ENCODE measurements at places on chromosomes 7 and 10. TPM values are rescaled to one million over a fixed set of nuclear protein-coding genes. Genes with fewer than 3 reads are reported as not detected.

DNA sequence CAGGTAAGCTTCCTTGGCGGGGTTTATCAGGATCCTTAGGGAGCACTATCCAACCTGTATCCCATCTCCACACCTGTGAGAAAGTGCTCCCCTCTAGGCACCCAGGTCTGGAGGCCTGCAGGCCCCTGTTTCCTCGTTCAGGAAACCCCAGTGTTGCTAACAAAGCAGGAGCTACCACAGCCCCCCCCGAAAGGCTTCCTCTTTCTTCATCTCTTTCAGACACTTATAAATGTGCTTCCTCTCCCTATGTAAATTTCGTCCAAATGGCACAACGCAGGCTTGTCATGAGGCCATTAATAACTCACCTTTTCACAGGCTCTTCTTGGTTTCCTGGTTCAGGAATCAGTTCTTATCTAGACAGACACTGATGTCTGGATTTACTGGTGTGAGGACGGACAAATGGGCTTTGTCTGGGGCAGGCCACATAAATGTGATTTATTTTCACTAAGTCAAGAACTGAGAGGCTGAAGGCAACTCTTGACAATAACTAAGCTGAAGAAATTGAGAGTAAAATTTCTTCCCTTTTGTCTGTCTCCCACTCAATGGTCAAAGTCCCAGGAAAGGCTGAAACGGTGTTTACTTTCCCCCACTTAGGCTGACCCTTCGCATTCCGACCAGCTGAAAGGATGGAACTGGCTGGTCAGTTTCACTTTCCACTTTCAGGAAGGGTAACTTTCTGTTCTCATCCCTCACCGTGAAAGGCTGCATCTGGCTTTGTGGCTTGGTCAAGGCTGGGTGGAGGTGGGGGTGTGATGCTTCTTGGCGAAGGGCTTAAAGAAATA is 46.8 kb downstream of the PIK3AP1 start:
- no peak for DNase-seq

Gene CDHR1
- 0.16 TPM for total RNA-seq

GRCh38 chr7:37786741-37787569 is 61.4 kb upstream of the NME8 start:
- DNase-seq, result no peak

DNA sequence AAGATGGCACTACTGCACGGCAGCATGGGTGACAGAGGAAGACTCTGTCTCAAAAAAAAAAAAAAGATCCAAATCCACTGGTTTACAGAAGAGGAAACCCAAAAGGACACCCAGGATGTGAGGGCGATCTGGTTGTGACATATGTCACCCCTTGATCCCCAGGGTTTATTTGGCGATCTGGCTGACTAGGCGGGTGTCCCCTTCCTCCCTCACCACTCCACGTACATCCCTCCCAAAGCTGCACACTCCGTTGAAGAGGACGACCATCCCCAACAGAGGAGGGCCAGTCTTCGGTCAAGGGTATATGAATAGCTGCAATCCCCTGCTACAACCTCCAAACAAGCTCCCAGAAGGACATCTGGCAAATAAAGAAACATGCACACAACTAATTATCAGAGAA is 111.6 kb downstream of the HTR5A start:
- DNase-seq, result no peak

- DNase-seq, result no peak
Observed at GRCh38 chr7:43653891-43654504, 71.1 kb downstream of the STK17A start.

Gene EN2
- 0.12 TPM for total RNA-seq

GRCh38 chr10:6018422-6018821 is 41.1 kb upstream of the IL15RA start:
- DNase-seq, result no peak

Gene STEAP4
- 318 TPM for total RNA-seq

- no peak for DNase-seq
Observed at GRCh38 chr7:112395411-112395810, 54.8 kb upstream of the IFRD1 start.

- DNase-seq, result no peak
Observed at GRCh38 chr10:85635650-85636049, 730.9 kb downstream of the GRID1 start.

DNA sequence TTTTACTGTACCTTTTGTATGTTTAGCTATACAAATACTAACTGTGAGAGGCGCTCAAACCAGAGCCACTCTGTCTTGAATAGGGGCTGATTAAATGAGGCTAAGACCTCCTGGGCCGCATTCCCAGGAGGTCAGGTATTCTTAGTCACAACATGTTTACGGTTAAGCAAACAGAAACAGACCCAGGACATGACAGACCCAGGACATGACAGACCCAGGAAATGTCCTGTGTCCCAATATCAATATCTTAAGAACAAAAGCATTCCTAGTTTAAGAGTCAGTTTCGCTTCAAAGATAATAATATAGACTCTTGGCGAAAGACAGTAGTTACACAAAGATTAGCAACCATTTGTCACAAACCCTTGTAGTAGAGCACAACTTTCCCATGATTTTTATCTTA is 304.5 kb downstream of the CCSER2 start:
- no peak for DNase-seq

Gene POU6F2
- total RNA-seq, result not detected

GRCh38 chr7:55509322-55509721 is 63.0 kb downstream of the VOPP1 start:
- DNase-seq, result no peak

Gene PTF1A
- not detected for total RNA-seq

Gene HK1
- total RNA-seq, result 38.0 TPM

Gene SYT15
- total RNA-seq, result 2.5 TPM

DNA sequence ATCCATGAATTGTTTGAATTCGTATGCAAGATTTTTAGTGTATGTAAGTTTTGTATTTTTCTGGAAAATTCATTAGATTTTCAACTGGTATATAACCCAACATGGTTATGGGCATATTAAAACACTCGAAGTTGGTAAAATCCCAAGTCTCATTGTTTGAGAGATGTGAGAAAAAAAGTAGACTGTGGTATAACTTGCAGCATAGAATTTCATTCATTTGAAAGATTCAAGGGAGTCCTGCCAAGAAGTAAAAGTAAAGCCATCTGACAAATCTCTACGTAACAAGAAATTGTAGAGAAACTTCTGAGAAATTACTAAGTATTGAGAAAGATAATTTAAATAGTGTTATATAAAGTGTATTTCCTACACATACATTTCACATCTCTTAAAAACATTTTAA is 40.2 kb downstream of the SEMA3E start:
- no peak for DNase-seq

Gene PFKFB3
- 429 TPM for total RNA-seq

Gene VDAC2
- total RNA-seq, result 111 TPM

- no peak for DNase-seq
Observed at GRCh38 chr10:118564652-118565051, 30.8 kb downstream of the PRLHR start.

DNA sequence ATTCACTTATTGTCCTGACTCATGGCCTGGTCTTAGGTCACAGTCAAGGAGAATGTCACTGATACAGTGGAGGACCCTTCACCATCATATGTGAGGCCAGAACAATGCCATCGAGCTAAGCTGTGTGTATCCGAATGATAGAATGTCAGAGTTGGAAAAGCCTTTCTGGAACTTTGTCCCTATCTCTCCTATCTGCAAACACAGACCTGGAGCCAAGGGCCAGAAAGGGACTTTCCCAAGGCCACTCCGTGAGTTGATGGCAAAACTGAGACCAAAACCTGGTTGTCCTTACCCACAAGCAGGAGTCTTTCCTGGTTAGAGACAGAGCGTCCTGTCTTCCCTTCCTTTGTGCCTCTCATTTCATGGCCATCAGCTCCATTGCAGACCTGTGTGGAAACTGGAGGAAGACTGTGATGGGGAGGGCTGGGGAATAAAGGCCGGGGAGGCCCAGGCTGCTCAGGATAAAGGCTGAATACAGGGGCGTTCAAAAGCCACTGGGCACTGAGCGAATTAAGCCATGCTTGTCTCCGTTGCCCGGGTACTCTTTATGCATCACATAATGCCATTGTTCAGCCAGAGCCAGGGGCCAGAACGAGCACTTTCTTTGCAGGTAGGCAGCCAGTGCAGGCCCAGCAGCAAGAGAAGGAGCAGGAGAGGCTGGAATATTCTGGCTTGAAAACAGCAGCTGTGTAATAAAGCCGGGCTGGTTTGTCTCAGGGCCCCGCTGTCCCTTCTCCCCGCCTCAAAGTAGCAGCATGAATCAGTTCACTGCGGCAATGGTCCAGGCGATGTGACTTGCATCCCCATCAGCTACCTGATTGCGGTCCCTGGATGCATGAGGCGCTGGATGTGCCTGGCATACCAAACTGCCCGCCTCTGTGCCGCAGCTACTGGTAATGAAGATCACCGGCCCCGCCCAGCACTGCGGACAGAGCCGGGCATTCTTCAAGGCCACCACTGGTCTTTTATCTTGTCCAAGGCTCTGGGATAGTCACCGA is 143.0 kb downstream of the RPS24 start:
- DNase-seq, result no peak

Gene POLR2J2
- 1.9 TPM for total RNA-seq

DNA sequence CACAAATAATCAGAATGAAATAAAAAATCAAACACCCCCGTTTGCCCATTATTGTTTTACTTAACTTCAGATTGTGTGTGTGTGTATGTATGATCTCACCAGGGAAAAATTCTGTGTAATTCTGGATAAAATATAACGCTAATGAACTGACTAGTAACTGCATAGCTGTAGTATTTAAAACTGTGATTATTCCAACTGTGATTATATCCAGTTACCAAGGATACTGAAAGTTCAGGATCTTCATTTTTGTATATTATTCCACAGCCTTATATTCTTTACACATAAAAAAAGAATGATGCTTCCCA is 2.9 kb downstream of the TWIST1 start:
- DNase-seq, result no peak

GRCh38 chr7:142301923-142302550 is 44.2 kb upstream of the PRSS58 start:
- DNase-seq, result no peak

GRCh38 chr10:4086131-4086898 is 301.3 kb upstream of the KLF6 start:
- no peak for DNase-seq

Gene LIPJ
- not detected for total RNA-seq

Gene CARD11
- 1.3 TPM for total RNA-seq

Gene STAM
- 23.2 TPM for total RNA-seq

Gene SLC39A12
- 0.56 TPM for total RNA-seq

DNA sequence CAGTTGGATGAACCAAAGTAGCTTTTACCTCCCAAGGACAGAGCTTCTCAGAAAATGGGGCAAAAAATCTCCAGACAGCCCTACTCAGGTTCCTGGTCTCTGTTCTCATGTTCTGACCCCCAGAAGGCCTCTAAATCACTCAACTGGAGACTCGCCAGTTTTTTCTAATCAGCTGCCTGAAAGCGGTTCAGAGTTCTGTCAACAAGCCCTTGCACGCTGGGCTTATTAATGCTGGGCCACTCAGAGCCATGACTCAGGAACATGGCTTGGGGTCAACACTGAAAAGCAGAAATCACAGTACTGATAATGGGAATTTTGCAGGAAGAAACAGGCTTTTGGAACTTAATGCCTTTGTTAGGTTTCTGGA is 15.3 kb downstream of the ECHDC3 start:
- DNase-seq, result no peak

GRCh38 chr7:8143151-8143874 is 118.7 kb downstream of the ICA1 start:
- DNase-seq, result no peak

DNA sequence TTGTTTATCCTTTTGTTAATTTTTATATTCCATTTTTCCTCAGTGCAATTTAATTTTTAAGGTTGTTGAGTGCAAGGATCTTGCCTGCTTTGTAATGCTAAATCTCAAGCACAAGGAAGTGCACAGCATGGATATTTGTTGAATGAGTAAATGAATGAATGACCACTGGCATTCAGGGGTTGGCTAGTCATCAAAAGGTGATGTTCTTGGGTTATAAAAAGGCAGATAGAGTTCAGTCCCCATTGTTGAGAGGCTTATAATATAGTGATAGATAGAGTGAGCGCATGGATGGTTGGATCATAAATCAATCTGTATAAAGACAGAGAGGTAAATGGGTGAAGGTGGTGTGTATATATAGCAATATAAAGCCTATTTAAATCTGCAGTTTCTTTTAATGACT is 193.2 kb upstream of the KLF6 start:
- DNase-seq, result no peak

DNA sequence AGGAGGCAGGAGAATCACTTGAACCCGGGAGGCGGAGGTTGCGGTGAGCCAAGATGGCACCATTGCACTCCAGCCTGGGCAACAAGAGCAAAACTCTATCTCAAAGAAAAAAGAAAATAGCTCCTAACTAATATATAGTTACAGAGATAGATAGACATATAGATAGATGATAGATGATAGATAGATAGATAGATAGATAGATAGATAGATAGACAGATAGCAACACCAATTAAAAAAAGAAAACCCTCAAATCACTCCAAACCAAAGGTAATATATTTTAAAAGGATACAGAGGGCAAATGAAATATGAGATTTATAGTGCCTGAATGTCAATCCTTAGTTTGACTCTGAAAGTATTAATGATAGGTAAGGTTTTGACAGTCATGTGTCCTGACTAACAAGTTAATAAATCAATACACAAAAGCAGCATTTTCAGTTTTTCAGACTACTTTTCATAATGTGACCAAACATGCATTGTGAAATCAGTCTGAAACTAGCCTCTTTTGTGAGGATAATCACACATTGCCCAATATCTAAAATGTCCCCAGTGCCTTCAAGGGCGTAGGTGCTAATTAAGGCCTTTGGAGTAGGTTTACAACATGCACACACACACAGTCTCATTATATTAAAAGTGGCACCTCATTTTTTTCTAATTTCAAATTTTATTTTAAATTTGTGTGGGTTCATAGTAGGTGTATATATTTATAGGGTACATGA is 61.2 kb downstream of the BPGM start:
- no peak for DNase-seq

DNA sequence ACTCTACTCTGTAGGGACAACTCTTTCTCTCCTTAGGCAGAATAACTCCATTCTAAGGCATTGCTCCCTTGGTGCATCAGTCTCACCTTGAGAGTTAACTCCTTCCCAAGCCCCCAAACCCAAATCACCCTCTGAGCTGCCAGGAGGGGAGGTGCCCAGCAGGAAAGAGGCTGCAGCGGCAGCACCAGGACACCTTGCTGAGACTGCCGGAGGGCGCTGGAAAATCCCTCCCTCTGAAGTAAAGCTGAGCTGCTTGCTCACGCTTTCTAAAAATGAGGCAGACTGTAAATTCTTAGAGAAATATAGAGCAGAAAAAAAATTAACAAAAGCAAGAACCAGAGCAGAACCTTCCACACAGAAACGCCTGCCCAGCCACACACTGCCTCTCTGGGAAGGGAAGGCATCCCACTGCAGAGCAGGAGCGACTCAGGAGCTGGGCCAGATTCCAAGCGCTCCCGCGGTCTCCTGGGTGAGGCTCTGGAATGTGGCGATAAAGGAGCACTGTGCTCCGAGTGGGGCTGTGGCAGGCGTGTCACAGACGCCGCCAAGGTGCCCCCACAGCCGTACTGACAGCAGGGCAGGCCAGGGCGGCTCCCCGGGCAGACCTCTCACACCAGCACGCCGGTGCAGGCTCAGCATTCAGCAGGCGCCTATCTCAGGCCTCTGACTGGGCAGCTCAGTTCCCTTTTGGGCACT is 202.1 kb downstream of the TNS3 start:
- DNase-seq, result no peak

Gene GNAT3
- not detected for total RNA-seq
